ENCODE measurements at places on chromosomes 2 and 18.

GRCh38 chr2:201730651-201731285 lies 32.3 kb upstream of the MPP4 start:
- no peak for DNase-seq

DNA sequence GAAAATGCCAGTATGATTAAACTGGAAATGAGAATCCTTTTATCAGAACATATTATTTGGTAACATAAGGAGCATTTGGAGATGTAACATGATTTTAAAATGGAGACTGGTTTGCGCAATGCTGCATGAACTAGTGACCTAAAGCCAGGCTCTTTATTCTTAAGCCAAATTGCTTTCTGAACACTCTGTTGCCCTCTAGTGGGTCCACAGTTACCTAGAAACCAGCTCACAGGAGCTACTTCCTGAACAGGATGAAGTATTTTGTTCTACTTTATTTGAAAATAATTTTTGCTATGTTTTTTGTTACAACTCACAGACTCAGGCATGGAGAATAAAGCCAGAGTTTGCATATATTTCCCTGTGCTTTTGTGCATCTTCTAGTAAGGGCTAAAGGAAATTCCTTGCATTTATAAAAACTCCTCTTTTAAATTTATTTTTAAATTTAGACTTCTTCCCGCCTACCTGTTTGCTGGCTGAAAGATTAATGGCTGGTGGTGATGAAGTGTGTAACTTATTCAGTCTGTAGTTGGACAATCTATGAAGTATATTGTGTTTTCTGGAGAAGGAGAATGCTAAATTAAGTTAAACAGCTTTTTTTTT lies 146.7 kb downstream of the PARD3B start:
- DNase-seq, result peak; percentile 50

DNA sequence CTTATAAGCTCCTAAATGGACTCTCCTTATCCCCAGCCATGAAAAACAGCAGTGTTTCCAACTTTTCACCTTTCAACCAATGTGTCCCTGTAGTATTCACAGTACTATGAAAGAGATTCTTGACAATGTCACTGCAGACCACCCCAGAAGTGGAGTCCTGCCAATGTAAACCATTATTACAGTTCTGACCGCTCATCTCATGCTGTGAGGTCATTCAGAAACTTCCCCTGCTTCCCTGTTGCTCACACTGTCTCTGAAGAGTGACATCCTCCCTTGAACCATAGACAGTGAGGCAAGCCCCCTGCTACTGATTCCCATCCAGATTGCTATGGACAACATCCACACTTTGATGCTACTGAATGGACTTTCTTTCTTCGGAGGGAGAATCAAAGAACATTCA lies 1523.7 kb upstream of the ACVR2A start:
- no peak for DNase-seq

DNA sequence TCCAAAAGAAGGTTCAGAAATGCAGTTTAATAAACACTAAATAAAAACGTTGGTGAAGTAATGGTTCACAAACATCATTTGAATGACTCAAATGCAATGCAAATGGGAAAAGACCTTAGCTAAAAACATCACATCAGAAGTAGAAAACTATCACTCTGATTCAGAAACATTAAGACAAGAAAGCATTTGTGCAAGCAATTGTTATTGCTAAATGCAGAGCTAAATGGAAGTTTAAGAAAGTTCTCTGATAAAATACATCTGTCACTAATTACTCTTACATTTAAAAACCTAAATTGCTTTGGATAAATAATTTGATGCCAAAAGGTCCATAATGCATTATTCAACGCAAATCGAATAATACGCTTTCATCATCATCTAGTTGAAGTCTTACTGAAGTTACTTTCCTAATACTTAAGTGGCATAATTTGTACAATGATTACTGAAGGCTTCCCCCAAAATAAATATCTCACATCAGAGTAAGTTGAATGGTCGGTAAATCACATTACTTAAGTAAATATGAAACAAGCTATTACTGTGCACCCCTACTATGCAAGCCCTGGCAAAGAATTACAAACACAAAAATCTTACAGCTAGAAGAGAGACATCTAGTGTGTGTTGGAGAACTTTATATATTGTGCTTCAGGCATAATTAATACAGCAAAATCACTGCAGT lies 105.7 kb upstream of the KCTD1 start:
- DNase-seq, result no peak

- DNase-seq, result no peak
These were observed 3.3 kb upstream of the YWHAQ start for GRCh38 chr2:9634133-9634532.

GRCh38 chr18:11987527-11987926 lies 6.2 kb downstream of the IMPA2 start:
- DNase-seq, result no peak

DNA sequence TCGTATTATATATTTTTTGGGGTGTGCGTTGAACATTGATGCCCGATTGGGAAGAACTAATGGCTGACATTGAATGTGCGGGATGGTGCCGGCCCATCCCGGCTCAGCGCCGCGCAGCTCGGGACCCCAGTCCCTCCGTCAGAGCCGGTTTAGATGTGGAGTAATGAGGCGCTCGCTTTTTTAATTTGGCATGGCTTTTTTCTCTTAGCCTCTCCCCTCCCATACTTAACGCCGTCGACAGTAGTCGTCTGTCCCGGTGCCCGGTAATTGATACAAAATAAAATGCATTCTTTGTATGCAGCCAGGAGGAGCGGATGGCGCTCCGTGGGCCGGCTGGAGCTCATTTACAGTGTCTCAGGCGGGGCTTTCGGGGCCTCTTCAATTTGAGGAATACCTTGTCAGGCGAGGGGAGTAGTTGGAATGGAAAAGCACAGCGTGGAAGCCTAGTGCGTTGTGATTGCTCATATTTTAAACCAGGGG lies 209.2 kb downstream of the GBX2 start:
- DNase-seq, result no peak

- DNase-seq, result no peak
These were observed 243.9 kb downstream of the CDCA7 start for GRCh38 chr2:173598525-173598924.

DNA sequence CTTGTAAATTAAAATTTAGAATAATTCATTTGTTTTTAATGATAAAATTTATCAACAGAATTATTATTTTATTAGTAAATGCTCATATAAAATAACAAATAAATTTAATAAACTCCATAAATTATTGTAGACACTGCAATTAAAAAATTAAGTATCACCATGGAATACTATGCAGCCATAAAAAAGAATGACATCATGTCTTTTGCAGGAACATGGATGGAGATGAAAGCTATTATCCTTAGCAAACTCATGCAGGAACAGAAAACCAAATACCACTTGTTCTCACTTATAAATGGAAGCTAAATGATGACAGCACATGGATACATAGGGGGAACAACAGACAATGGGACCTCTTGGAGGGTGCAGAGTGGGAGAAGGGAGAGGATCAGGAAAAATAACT lies 29.7 kb upstream of the DSG3 start:
- DNase-seq, result no peak

DNA sequence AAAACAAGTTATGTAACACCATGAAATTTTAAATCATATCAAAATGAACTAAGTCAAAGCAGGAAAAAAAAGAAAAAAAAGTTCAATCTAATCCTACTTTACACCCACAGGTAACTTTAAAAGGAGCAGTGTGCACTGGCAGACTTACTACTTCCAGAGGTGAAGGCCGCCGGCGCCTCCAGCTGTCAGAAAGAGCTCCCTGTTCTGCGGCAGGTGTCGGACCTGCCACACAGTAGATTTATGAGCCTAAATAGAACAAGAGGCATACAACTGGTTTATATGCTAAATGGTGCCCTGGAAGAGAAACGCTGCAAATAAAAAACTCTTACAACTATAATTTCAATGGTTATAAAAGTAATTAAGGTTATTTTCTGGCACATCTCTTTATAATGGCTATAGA lies 23.1 kb upstream of the PNO1 start:
- DNase-seq, result no peak

DNA sequence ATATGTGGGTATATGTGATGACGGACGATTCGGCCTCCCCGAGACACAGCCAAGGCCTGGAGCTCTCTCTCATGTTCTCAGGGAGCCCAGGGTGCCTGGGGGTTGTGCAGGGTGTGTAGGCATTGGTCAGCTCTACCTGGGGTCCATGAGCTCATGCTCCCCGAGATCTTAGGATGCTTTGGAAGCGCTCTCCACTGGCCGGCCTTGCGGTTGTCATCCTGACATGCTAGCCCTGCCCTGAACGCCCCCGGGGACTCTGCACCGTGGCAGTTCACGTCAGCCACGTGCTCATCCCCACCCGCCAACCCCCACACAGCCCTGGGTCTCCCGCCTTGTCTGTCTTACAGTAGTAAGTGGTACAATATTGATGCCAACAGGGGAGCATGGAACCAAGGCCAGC lies 67.8 kb downstream of the RTP5 start:
- DNase-seq, result no peak

- DNase-seq, result peak; percentile 1
These were observed 5.6 kb upstream of the WDR7 start for GRCh38 chr18:56645415-56646016.

GRCh38 chr2:145691659-145692058 lies 1171.7 kb upstream of the ZEB2 start:
- no peak for DNase-seq

DNA sequence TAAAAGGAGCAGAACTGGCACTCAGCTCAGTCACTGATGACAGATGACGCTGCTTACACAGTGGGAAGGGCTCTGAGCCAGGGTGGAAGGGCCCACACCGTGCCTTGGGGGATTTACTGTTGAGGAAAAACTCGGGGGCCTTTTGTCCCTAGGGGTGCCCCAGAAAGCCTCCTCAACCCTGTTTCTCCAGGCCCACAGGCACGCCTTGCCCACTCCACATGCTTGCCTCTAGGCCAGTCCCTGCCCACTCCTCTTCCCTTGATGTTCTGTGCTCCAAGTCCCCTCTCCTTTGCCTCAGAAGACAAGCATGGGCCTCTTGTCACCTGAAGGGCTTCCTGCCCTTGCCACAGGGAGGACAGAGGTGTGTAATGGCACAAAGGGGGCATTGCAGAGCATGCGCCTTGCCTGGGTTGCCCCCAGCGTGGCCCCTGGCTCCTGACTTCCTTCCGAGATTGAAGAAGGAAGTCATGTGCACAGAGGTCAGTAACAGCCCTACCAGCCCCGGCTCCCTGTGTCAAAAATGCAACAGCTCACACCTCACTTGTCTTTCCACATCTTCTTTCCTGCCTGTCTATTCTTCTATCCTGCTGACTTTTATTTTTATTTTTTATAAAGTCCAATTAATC lies 65.1 kb downstream of the LIPG start:
- no peak for DNase-seq
